ENCODE measurements at places on chromosomes 1 and 21.

- DNase-seq: peak; percentile 36
Observed at GRCh38 chr21:36156815-36157670, at the start of gene DOP1B. DOP1B (plus strand) TSS chr21:36156824; CDS start chr21:36164734, 7,910 bp downstream.

- no peak for DNase-seq
Observed at GRCh38 chr1:21351901-21352300, 61.6 kb upstream of the ECE1 start.

DNA sequence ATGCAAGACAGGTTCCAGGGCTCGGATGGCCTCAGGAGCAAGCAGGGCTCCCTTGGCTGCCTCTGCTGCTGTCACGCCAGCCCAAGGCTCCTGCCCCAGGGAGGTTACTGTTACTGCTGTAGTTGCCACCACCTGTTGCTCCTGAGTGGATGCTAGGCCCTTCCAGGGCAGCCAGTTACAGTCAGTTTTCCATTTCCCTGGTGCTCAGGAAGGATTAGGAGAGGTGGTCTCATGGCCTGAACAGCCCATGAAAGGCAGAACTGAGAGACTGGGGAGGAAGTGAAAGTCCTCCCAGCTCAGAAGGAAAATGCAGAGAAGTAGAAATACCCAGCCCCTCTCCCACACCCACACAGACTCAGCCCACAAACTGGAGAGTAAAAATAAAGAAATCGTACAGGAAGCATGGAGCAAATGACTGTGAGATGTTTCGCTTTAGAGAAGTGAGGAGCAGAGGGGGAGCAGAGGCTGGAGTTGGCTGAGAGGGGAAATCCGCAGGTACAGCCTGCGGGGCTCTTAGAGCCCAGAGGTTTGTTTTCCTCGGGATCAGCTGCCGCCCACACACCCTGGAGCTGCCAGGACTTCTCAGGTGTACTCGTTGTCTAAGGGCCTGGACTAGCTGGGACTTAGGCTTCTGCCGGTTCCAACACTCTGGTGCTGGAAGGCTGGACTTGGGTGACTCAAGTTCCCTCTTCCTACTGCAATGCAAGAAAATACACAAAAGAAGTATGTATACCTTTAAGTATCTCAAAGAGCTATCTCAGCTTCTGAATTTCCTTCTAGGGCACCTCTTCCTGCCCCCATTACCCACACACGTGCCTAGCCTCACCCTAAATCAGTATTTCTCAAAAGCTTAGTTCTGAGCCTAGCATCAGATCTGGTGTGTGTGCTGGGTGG is 2.3 kb downstream of the IL6R start:
- DNase-seq: peak; percentile 37

DNA sequence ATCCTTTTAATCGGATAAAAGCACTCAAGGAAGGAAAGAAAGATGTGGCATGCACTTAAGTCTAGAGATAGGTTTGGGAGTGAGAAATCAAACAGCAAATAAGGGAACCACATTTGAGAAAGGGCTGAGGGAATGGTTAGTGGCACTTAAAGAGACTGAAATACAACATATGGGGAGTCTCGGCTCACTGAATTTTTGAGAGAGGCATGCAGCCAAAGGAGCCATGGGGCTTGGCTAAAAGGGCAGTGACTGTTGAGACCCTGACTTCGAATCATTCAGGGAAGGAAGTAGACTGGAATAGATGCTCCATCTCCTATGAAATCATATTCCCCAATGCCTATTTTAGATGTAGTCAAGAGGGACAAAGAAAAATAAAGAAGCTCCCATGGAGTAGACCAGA is 58.3 kb upstream of the HAO2 start:
- no peak for DNase-seq

DNA sequence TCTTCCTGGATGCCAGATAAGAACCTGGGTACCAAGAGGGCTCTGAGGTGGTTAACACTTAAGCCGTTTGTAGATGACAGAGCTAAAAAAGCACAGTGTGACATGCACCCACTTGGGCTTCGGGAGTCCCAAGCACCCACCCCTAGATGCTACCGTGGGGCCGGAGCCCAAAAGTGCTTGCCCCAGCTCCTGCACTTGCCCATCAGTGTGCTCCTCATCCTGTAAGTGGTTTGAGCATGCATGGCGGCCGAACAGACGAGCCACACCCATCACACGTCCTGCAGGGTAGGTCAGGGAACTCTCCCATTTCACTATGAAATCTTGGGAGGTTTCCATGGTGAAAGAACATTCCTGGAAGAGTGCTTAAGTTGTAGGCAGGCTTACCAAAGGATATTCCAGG is 158.9 kb upstream of the TNR start:
- no peak for DNase-seq

- DNase-seq: no peak
Observed at GRCh38 chr1:29559056-29559455, 322.7 kb downstream of the PTPRU start.

GRCh38 chr1:210525716-210526454 is 197.2 kb downstream of the HHAT start:
- DNase-seq: no peak

GRCh38 chr1:70617728-70618127 is 206.7 kb downstream of the CTH start:
- DNase-seq: no peak

DNA sequence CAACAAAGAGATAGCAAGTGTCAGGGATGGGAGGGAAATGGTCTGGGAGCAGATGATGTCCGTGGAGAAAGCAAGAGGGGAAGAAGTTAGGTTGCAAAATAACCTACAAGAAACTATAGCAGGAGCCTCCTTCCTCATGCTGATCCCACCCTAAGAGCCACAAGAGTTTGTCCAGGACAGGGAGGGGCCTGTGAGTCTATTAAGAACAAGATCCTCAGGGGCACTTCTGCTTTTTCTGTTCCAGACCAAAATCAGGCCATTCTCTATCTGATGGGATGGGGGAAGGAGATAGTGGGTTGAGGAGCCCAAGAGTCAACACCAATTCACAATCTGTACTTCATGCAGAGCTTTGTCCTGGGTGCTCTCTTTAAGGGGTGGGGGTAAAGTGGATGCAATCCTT is 7.7 kb upstream of the ATP1A4 start:
- DNase-seq: no peak

DNA sequence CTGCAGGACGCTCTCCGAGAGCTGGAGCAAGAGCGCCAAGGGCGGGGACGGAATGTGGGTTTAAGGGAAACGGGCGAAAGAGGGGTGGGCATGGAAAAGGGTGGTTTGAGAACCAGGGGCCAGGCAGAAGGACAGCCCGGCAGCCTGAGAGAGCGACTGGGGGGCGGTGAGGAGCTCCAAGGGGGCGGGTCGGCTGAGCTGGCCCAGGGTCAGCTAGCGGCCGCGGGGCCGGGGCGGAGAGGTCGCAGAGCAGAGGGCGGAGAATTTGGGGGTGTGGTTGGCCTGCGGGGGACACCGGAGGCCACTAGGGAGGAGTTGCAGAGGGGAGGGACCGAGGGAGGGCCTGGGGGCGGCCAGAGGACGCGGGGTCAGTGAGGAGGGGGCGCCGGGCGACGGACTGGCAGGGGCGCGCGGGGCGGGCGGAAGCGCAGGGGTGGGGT is 54.7 kb downstream of the NDUFS5 start:
- no peak for DNase-seq

- DNase-seq: no peak
Observed at GRCh38 chr1:207919523-207920170, 8.7 kb upstream of the CD34 start.

DNA sequence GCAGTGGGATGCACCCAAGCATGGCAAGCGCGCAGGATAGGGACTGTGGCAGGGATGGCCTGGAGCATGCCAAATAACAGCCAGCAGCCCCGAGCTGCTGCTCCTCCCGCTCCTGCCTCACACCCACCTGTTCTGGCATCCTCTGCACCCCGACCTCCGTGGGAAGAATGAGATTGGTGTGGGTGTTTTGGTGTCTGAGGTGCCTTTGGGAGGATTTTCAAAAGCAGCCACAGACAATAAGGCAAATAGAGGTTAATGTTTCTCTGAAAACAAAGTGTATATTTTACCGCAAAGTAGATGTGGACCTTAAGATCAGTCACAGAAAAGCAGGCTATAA is 35.5 kb downstream of the IGFN1 start:
- DNase-seq: no peak

GRCh38 chr1:43423672-43424550 is 29.8 kb downstream of the HYI start:
- no peak for DNase-seq

GRCh38 chr1:204278251-204278650 is 64.5 kb upstream of the GOLT1A start:
- DNase-seq: no peak

DNA sequence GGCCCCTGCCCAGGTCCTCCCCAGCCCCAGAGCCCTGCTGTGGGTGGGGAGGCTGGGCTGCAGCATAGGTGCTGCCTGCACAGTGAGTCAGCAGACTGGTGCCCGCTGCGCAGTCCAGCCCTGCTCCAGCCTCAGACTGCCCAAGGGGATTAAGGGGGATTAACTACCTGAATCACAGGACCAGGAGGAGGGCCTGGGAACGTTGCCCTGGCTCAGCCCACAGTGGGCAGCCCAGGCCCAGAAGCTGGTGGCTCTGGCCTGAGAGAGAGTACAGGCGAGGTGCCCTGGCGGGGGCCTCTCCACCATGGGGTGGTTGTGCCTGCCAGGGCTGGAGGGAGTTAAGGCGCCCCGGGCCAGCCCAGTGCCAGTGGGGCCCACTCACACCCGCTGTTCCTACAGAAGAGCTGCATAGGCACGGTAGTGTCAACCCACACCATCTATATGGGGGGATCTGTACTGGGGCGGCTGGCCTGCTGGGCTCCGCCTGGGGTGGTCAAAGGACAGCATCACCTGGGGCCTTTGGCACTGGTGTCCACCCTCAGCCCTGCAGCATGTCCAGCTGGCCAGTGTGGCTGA is 2.3 kb downstream of the OBSCN start:
- no peak for DNase-seq

- DNase-seq: peak; percentile 57
Observed at GRCh38 chr1:204941421-204942338, 71.0 kb downstream of the NFASC start.

DNA sequence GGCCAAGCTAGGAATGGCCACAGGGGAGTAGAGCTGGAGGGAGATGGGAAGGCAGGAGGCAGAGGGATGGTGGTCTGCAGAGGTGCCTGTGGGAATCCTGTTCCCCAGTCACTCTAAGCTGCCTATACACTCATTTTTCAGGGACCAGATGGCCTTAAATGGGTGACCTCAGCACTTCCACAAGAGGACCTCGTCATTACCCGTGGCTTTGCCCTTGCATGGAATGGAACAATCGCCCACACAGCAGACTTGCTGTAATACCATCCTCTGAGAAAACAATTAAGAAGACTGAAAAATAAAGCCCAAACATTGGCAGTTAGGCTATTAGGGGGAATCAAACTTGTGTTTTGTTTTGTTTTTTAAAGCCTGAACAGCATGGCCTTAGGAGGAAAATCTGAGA is 12.9 kb upstream of the TNN start:
- no peak for DNase-seq

GRCh38 chr1:90712153-90712856 is 4.8 kb downstream of the BARHL2 start:
- DNase-seq: no peak

DNA sequence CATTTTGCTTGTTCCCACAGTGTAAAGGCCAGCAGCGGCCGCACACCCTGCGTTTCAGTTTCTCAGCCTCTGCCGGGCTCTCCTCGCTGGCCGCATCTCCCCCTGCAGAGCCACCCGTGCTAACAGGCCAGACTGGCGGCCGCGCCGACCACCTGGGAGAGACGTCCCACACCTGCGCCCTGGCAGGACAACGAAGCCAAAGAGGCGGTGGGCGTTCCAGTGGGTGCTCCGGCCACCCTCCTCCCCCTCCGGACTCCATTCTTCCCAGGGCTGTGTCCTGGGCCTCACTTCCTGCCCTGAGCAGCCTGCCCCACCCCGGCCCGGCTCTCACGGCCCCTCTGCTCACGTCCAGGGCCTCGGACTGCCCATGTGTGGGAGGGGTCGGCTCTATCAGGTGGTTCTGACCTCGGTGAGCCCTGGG is 31.9 kb upstream of the SLC19A1 start:
- no peak for DNase-seq

- DNase-seq: no peak
Observed at GRCh38 chr1:36279110-36279788, 26.9 kb upstream of the SH3D21 start.

GRCh38 chr1:161287482-161288054 is 22.2 kb downstream of the MPZ start:
- no peak for DNase-seq

- no peak for DNase-seq
Observed at GRCh38 chr21:42443181-42443785, 39.6 kb downstream of the UBASH3A start.

DNA sequence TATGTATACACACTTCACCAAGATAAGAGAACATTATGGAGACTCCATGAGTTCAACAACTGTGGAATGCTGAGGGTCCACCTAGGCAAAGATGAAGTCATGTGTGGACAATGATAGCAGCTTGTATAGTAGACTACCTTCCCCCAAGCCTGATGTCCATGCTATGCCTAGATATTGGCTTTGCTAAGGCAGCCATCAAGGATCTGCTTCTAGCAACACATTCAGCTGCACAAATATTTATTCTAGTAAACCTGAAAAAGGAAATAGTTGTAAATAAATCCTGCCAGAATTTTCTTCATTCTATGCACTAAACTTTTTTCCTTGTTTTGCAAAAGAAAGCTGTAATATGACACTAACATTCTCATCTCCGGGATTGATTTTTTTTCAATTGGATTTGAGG is 7.0 kb upstream of the LPAR3 start:
- DNase-seq: no peak

- DNase-seq: no peak
Observed at GRCh38 chr1:37448691-37449417, 25.5 kb upstream of the ZC3H12A start.
